Activated naive CD4-positive, alpha-beta T cell (primary cell): ENCODE measurements at places on chromosomes 1 and 21.

- DNase-seq: no peak
Measured at GRCh38 chr1:42998386-42998785, 39.7 kb upstream of the SLC2A1 start.

GRCh38 chr1:196655071-196655470 lies 3.2 kb downstream of the CFH start:
- no peak for DNase-seq

DNA sequence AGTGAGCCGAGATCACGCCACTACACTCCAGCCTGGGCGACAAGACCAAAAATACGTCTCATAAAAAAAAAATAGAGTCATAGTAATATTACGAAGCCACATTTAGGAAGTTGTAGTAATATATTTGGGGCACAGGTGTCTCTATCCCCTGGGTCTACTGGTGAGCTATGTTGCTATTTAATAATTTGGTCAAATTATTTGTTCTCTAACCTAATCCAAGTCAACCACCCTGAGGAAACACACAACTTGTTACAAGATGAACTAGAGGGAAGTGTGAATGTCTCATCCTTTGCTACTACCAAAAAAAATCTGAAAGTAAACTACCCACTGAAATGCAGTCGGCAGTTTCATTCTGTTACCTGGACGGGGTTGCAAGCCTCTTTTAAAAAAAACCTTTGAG lies 35.3 kb downstream of the RGS8 start:
- DNase-seq: no peak

DNA sequence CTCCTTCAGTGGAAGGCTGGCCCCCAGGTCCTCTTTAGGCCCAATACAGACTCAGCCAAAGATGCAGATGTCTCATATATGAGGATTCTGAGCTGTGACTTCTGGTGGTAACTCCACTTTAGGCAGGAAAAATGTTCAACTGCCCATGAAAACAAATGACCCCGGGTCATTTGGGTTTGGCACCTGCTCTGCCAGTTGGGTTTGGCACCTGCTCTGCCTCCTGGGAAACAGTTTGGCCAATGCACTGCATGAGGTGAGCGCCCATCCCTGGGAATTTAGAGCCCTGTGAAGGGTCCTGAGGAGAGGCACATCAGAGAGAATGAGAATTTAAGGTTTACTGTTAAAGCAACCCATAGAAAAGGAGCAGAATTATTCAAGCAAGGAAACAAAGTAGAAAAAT lies 45.3 kb downstream of the B3GALT5 start:
- no peak for DNase-seq

DNA sequence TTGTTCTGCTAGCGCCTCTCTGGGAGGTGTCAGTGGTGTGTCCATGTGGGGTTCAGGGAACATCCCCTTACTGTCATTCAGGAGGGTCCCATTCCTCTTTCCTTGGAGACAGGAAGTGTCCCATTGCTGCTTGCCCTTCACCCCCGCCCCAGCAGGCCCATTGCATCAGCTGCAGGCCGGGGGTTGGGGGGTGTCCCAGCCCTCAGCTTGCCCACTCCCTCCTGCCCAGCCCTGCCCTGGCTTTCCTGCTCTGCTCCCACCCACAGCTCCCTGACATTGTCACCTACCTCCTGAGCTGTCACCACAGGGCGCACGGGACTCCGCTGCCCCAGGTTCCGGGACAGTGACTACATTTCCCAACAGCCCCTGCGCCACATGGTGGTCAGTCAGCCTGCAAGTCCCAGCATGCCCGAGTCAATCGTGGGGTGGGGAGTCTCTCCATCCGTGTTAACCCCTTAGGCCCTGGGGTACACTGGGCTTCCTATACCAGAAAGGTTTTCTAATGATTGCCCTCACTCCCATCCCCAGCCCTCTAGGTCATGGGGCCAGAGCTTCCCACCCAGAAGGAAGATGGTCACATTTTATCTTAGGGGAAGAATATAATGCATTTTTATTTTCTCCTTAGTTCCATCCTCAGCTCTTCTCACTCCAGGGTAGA lies at the start of gene INPP5B:
Gene INPP5B (minus strand): TSS at position 351 of the 658 bp plus-strand sequence. CDS start 745 bp downstream, outside the sequence.
- DNase-seq: peak; percentile 19

GRCh38 chr1:222326006-222326709 lies 221.7 kb downstream of the HHIPL2 start:
- no peak for DNase-seq

- DNase-seq: no peak
Measured at GRCh38 chr1:223641523-223642039, 23.9 kb downstream of the CAPN8 start.

DNA sequence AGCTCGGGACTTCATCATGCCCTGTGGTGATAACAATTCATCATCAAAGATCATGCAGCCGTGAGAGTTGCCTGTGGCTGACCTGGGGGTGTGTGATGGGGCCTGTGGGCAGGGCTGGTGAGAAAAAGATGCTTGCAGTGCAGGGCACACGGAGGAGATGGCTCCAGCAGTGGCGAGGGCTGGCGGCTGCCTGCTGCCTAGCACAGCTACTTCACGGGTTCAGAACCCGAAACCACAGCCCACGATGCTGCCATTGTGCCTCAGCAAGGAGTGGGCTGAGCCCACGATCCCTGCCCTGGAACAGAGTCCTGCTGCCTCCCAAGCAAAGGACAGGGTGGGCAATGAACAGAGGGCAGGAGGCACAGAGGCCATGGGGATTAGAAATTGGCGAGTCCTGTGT lies 631 bp upstream of the KRTAP10-9 start:
- no peak for DNase-seq

DNA sequence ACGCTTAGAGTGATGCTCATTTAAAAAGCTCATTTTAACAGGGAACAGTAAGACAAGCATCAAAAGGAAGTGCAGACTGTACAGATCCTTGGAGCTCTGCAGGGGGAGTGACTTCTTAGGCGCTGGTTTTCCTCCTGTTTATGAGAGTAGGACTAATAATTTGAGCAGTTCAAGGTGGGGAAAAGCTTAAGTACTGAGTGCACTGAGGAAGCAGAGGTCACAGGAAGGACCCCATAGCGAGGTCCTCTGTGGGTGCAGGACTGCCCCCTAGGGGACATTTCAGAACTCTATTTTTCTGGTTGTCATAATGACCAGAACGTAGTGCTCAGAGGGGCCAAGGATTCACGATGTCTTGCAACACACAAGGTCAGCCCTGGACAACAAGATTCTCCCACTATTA lies 112.1 kb downstream of the HLCS start:
- DNase-seq: no peak

- DNase-seq: no peak
Measured at GRCh38 chr1:184419350-184420161, 32.7 kb downstream of the C1orf21 start.

- DNase-seq: peak; percentile 65
Measured at GRCh38 chr1:160629286-160630210, 17.3 kb downstream of the SLAMF1 start.

DNA sequence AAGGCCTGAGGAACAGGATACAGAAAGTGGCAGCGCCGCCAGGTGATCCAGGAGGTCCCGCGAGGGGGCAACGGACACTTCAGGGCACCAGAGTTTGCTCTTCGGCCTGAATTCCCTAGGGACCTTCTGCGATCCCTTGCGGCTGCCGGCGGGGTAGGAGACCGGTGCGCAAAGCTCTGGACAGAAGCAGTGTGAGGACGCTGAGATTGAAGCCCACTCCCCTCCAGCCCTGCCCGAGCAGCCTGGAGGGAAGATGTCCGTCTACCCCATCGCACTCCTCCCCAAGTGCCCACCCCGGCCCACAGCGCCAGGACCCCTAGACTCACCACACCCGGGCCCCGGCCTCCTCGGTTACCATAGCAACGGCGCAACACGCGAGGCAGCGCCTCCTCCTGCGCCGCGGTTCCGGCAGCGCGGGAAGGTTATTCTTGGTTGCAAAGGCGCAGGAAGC lies at the start of gene ANKRD45:
Gene ANKRD45 (minus strand): TSS at position 361 of the 451 bp plus-strand sequence. CDS start 10,433 bp downstream, outside the sequence.
- no peak for DNase-seq

DNA sequence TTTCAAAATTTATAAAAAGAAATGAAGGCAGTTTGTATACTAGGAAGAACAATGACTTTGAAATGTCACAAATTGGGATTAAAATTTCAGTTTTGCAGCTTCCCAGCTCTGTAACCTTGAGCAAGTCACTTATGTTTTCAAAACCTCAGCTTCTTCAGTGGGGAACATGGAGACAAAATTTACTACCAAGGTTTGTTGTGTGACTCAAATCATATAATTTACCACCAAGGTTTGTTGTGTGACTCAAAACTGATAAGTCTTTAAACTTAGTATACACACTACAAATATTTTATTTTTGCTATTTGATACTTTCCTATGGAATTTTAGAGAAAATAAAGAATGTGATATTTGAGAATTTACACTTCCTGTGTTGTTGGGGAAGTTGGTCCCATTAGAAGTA lies 219.9 kb downstream of the KCTD3 start:
- no peak for DNase-seq

- DNase-seq: no peak
Measured at GRCh38 chr1:8133190-8133589, 107.1 kb upstream of the ERRFI1 start.

- DNase-seq: no peak
Measured at GRCh38 chr1:41293779-41294178, 51.7 kb upstream of the SCMH1 start.

DNA sequence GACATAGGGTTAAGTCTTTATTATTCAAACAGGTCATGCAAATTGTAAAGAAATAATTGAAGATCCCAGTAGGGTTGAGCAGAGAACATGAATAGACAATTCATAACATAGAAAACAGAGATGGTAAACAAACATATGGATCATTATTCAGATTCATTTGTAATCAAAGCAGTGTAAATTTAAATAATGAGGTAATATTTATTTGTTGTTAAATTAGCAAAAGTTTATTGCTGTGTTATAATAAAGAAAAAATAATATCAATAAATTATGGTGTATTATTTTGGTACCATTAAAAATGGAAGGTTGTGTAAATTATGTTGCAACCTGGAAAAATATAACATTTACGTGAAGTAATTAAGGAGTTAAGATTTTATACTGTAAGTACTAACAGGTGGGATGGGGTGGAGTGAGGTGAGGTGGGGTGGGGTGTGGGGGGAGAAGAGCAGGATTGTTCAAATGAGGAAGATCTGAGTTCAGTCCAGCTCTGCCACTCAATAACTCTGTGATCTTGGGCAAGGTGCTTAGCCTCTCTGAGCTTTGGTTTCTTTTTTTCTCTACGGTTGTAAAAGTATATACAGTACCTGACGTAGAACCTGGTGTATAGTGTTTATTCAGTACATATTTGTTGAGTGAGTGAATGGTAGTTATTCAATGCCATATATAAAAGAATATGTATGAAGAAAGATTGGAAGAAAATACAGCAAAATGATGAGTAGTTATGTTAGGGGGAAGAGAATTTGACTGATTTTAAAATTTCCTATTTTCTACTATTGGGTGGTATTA lies 140.3 kb upstream of the KIF26B start:
- no peak for DNase-seq

GRCh38 chr1:116710420-116711262 lies 43.1 kb upstream of the IGSF3 start:
- DNase-seq: no peak
